Cortex of kidney (tissue), 1 donor: ENCODE measurements at places on chromosomes 5 and 9.

- no peak for DNase-seq
These were observed 6.2 kb upstream of the SPINK4 start for GRCh38 chr9:33233626-33234342.

DNA sequence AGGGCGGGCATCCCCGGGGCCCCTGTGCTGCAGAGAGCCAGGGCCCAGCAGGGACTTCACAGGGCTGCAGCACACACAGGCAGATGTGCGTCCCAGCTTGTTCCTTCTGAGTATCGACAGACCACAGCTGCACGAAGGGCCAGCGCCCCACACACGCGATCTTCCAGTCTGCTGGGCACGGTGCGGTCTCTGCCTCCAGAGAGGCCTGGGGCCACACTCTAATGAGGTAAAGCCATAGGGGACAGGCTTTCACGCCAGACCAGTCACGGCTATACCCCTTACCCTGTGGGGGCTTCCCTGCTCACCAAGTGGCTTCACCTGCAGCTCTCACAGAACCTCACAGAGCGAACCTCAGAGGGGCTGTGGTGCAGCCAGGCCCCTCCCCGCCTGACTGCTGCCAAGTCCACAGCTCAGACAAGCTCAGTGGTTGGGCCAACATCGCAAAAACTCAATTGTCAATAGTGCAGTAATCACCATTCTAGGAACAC lies 82.2 kb downstream of the SHB start:
- no peak for DNase-seq

DNA sequence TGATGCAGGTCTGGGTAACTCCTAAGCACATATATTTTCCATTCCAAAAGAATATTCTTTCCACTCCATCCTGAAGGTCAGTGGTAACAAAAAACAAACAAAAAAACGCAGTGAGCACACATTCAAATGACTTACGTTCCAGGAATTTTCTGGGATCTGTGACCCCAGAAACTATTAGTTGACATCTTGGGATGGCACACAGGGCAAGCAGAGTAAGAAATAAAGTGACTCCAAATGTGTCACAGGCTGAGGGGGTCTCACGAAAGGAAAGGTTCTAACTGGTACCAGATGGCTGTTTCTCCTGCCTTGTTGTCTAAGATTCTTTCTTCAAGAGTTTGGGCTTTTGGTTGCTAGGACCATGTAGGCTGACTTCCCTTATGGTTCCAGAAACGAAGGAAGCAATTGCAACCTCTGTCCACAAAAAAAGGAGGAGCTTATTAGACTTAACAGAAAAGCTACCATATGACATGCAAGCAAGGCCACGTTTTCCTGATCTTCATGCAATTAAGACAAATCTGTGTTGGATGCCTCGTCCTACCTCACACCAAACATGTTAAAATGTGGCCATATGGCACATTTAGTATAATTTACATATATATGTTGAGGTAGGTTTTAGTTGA lies 32.7 kb downstream of the PTGS1 start:
- DNase-seq = no peak

DNA sequence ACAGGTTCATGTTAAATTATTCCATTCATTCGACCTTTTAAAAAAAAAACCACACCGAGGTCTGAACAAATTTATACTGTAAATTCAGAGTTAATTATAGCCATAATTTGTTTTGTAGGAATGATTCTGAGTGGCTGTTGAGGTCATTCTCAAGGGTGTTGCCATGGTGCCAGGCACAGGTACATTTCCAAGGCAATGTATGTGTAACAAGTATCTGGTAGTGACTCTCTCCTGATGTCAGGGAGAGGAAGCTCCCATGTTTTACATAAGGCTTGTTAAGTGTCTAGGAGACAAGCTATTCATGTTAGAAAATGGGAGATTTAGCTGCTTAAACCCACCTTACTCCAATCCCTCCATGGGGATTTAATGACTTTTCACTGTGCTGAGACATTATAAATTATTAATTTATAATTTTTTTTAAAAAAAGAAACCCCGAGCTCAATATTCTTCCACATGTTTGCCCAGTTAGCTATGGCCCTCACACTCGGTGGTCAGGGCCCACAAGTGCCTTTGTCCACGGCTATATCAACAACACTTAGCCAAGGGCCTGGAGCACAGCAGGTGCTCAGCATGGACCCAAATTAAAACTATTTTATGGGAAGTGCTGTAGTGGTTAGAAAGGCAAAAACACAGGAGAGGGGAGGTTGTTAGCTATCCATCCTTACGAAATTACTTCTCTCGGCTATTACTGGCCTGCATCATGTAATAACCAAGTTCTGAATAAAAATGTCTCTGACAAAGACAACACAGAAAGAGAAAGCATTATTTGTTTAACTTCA lies 154.6 kb upstream of the GNA14 start:
- DNase-seq = no peak

- no peak for DNase-seq
These were observed 23.1 kb upstream of the NSMF start for GRCh38 chr9:137482094-137482781.

- no peak for DNase-seq
These were observed 448.2 kb downstream of the GADD45G start for GRCh38 chr9:90053027-90053426.
